ENCODE measurements at places on chromosomes 2 and 18.

DNA sequence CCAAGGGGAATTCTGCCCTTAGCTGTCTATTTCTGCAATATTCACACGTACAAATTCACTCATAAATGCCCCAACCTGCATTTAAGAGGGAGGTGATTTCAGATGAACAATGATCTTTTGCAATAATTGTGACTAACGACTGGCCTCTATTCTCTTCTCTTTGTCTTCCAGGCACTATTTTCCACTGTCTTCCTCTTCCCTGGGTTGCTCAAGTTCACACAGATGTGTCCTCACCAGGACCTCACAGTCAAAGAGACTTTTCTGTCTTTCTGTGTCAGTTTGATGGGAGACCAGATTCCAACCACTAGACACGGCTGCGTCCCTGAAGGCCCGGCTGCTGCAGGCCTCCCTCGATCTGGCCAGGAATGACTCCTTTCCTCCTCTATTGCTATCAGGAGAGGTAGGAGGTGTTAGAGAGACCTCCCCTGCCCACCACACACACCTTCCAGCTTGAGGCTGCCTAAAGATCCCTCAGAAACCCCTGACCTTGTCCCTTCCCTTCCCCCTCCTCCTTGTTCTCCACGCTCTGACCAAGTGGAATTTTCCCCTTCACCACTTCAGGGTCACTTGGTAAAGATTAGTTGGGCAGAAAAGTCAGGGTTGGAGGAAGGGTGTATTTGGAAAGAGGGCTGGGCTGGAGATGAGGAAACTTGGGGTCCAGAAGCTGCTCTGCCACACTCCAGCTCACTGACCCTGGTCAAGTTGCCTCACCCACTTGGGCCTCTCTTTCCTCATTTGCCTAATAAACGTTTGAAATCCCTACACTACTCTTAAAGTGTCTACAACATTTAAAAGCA, 109.2 kb upstream of the COPS8 start:
- DNase-seq: no peak

DNA sequence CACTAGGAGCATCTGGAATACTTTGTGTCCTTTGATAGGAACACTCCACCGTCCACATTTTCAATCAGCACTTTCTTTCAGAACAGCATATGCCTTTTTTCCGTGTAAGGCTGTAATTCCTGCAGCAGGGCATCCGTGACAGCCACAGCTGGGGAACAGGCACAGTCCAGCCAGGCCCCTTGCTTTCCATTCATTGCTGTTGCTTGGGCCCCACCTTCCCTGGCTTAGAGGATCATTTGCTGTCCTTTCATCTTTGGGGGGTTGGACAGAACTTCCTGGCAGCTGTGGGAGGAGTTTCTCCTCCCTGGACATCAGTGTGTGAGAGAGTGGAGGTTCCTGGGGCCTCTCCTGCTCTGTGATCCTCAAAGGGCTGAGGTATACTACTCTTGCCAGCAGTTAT, 49.7 kb upstream of the ITM2C start:
- no peak for DNase-seq

DNA sequence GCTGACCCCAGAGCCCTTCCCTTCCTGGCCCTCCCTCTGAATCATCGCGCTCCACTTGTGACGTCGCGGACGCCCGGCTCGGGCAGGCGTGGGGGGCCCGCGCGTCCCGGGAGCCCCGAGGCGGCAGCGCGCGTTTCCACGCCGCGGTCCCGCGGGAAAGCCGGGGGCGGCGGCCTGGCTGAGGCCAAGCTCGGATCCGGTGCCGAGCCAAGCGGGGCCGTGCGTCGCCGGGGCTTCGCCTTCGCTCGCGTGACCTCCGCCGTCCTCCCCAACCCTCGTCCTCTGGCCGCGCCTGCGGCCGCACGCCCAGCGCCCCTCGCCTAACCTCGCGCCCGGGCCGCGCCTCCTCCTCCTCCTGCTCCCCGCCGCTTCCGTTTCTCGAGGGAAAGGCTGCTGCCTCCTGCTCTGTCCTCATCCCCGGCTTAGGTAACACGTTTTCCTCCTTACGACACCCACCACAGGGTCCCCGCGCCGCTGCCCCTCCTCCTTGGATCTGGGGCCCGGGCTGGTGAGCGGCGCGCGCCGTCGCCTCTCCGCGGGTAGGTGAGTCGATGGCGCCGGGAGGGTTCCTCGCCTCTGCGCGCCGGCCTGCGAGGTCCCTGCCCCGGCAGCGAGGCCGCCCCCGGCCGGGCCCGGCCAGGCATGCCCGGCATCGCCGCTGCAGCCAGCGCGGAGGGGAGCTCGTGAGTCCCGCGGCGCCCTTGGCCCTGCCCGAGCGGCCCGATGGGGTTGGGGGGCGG, at the start of gene INPP1:
INPP1 (plus strand) TSS at position 54 of the 740 bp plus-strand sequence. CDS start 16,514 bp downstream, outside the sequence.
- DNase-seq: peak; percentile 63

- DNase-seq: no peak
Observed at GRCh38 chr2:238846628-238847418, 1.1 kb upstream of the TWIST2 start.

GRCh38 chr2:204112084-204112770, 175.7 kb downstream of the ICOS start:
- DNase-seq: no peak

GRCh38 chr2:64336171-64336570, 117.8 kb upstream of the LGALSL start:
- no peak for DNase-seq

DNA sequence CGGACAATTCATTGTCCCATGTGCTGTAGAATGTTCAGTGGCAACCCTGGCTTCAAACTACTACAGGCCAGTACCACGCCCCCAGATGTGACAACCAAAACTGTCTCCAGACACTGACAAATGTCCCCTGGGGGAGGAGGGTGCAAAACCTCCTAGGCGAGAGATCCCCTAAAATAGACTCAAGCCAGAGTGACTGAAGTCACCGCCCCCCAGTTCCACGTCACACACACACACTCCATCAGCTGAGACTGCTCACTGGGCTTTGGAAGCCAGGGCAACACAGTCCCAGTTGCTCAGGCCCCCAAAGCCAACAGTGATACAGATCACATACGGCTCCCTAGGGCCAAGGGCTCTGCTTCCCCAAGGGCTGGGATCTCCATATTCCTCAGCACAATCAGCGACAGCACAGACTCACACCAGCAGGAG, 19.1 kb downstream of the HDAC4 start:
- DNase-seq: no peak

- DNase-seq: no peak
Observed at GRCh38 chr2:108316461-108317258, 28.0 kb downstream of the SULT1C2 start.

DNA sequence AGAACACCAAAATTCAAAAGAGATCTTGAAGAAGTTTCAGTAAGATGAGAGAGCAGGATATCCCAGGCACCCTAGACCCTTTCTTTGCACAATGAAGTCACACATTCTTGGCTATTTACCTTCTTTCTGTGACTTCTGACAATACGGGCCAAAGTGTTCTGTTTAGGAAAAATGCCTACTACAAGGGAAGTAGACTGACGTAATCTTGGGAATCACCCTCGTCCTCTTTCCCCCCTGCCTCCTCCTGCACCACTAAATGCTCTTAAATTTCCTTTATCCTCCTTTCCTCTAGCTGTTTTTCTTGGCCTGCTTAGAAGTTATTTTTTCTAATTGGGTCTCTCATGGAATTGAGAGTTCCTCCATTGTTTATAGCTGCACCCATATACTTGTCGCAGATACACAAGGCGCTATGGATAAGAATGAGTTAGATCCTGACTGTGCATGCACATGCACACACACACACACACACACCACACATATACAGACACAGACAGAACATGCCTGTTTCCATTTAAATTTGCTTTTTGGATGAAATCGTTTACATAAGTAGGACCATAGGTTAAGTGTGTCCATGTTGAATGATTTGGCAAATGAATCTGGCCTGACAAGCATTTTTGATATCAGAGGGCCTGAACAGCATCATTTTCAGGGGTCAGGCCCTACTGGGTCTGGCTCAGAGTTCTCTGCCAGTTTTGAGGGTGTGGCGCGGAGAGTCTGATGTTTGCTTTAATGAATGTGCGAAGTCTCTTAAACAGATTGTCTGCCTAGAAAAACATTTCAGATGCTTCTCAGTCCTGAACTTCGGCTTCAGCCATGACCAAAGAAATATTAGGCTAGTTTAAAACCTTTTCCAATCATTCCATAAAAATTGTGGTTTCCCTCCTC, 131.9 kb upstream of the NT5C1B start:
- peak; percentile 40 for DNase-seq

- DNase-seq: no peak
Observed at GRCh38 chr2:236179236-236180075, 11.3 kb upstream of the GBX2 start.

DNA sequence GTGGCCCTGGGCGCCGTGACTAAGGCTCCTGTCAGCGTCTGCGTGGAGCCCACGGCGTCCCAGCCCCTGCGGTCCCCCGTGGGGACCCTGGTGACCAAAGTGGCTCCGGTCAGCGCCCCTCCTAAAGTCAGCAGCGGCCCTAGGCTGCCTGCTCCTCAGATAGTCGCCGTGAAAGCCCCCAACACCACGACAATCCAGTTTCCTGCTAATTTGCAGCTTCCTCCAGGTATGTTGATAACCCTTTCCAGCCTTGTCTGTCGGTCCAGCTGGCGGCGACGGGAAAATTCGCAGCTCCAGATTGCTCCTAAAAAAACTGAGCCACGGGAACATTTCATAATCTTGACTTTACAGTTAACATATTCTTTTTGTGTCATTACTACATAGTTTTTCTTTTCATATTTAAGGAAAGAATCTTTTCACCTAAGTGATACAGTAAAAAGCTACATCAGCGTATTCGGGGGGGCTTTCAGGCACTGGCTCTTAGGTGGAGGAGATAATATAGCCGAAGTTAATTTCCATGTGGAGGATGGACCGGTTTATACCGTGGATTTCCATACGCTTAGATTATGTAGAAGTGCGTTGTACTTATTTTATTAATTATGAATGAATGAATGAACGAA, 916 bp downstream of the TAF4B start:
- peak; percentile 34 for DNase-seq

GRCh38 chr18:59941331-59941730, 41.5 kb downstream of the PMAIP1 start:
- no peak for DNase-seq

DNA sequence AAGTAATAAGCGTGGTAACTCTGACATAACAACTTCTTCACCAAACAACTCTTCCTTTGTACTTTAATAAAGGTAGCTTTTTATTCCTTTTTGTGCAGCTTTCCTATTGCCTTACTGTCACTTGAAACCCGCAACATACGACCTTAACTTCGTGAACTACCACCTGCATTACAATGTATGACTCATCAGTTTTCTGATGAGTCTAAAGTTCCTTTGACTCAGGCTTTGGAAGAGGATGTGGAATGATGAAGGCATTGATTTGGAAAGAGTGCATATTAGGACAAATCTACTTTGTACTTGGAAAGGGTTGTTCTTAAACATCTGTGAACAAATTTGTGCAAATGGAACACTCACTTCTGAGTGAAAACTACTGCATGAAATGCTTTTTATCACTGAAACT, 1012.1 kb downstream of the TMEM182 start:
- peak; percentile 18 for DNase-seq

- peak; percentile 14 for DNase-seq
Observed at GRCh38 chr2:85536479-85536878, 2.5 kb upstream of the MAT2A start.

DNA sequence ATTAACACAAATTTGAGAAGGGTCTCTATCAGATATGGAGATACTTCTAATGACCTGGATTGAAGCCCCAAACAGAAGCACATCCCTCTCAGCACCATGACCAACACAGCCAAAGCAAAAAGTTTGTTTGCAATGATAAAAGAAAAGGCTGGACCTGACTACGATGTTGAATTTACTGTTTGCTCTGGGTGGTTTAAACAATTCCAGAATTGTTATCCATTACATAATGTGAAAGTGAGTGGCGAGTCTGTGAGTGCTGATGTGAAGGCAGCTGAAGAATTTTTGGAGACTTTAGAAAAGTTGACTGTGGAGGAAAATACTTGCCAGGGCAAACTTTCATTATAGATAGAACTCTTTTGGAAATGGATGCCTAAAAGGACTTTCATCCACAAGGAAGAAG, 17.4 kb upstream of the DLX2 start:
- DNase-seq: no peak

DNA sequence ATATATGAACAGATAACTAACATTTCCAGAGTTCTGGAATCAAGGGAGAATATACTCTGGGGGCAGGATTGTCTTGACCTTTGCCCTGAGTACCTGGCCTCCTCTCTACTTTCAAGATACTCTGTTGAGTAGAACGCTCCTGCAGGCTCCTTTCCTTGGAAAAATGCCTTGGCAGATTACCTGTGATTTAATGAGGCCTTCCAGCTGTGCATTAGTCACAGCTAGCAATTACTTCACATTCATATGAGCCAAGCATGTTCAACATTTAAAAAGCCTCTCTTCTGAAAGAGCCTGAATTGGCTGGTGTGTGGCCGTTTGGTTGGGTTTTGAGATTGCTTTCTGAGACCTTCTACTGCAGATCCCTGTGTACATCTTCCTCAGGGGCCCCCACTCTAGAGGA, 142.2 kb downstream of the PLCL1 start:
- peak; percentile 74 for DNase-seq

DNA sequence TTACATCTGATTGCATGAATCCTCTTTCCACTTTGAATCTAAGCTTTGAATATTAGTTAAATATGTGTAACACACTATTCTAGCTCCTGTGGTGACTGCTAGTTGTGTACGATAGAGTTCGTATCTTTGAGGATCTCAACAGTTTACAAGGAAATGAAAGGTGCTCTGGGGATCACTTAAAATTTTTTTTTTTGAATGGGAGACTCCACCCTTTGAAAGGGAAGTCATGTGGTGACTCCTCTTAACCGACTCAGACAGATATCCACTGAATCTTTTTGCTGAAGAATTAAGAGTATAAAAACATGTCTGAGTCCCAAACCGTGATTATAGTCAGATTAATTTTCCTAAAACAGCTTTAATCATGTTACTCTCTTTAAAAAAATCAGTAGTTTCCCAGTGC, 4.0 kb downstream of the CLIP4 start:
- DNase-seq: no peak

DNA sequence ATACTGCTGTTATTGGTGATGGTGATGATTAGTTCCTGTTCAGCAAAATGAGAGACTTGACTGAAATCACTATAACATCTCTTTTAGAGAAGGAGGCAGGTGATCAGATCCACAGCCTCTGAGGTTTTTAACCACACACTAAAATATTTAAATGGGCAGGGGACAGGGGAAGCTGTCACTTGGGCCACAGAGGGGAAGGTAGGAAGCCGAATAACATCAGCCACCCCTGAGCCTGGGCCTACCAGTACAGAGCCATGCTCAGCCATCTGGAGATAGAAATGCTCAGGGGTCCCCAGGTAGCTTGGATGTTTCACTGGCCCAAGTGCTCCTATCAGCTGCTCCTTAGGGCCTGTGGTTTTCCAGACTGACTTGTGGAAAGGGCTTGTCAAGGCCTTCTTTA, 122.3 kb downstream of the MRO start:
- DNase-seq: no peak

DNA sequence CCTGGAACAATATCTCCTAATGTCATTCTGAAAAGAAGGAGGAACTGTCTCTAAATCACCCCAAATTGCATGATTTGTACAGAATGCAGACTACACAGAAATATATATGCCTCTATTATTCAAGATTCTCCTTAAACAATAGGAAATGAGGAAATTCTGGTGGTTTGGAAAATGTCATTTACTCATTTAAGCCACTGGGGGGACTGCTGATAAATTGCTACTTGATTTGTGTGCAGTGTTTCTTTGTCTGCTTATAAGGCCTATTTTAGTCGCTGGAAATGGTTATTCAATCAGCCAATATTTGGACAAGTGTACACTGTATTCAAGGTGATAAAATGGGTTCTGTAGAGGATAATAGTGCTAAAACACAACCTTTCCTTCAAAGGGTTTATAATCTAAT, 801.9 kb upstream of the CELF4 start:
- no peak for DNase-seq

All from MCF 10A (cell line).